ENCODE measurements at places on chromosomes 7 and 10.

- DNase-seq, result peak; percentile 10
Measured at GRCh38 chr10:121096617-121097431, 245.7 kb downstream of the WDR11 start.

DNA sequence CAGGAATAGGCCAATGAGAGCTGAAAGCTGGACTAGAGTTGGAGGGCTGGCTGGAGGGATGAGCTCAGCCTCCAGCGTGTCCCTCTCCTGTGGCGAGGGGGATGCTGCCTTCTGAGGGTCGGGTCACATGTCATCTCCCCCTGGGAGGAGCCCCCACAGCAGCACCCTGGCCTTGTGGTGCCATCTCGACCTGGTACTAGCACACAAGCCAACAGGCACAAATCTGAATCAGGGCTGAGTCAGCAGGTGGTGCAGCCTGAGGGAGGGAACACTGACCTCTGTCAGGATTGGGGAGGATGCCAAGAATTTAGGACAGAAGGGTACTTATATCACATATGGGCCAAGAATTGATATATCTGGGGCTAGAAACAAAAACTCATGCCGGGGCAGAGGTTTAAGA is 280.4 kb downstream of the CELF2 start:
- no peak for DNase-seq

- peak; percentile 50 for DNase-seq
Measured at GRCh38 chr7:13047061-13047460, 359.6 kb downstream of the ARL4A start.

DNA sequence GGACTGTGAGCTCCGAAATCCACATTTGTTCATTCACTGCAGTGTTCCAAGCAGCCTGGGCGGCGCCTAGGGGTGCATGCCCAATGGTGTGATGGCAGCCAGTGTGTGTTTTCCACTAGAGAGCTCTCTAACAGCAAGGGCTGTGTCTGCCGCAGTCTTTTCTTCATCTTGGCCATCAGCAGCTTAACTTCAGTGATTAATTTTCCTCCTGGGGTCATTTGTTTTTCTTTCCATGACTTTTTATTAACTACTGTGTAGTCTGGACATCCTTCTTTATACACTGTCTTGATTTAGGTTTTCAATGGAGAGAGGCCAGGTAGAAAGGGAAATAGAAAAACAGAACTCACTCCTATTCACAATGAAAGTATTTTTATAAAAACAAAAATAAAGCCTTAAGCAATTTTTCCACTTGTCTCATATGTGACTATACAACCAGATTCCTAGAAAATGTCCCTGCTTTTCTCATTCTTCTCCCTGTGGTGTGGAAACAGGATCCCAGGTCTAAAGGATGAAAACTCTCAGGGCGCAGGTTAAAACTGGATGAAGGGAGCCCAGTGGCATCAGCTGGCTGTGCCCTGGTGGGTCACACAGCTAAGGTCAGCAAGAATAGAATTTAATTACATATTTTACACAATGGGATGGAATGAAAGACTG is 176.8 kb downstream of the PKD1L1 start:
- DNase-seq, result peak; percentile 77

DNA sequence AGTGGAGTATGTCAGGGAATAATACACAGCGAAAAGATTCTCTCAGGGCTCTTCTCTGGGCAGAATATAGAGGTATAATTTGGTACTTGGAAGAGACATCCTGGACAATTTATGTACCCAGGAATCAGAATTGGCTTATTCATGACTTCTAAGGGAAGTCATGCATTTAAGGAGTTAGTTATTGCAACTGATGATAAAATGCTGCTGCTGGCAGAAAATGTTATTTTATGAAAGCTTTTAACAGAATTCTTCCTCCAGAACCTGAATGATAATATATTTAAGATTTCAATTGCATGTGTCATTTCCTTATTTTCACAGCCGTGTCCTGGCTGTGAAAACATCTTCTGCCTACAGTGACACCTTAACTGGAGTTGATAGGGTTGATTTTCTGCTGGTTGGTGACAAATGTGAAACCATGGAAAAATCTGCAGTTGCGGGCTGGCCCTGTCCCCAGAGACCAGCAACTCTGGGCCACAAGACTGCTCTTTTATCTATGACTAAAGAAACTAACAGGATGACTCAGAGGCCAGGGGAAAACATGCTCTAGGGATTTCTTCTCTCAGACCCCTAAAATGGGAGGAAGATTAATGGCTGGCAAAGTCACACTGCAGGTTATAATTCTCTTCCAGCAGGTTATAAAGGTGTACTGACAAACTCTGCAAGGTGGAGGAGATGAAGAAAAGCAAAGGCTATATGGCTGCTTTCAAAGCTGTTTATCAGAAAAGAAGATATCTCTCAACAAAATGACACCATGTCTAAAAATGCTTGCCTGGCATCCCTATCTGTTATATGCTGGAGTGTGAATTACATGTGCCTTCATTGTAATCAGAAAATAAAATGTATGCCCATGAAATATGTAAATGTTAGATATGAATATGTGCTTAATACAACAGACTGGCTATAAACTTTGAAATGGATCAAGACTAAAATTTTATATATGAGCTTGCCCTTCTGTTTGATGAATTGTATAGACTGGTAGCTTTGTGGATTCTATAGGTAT is 12.1 kb upstream of the TRUB1 start:
- DNase-seq, result peak; percentile 22

DNA sequence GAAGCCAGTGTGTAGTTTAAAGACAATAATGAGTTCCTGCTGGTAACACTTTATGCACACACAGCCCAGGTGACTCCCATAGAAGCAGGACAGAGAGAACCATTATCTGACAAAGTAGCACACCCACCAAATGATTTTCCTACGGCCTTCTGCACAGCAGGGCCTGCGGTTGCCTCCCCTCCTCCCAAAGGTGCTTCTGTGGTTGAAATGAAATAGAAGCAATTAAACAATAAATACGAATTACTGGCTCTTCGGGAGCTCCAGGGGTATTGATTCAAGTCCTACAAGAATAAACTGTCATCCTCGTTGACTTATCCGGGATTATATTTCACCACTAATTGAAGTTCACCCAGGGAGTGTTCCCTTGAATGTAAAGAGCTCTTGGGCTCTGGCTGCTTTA is 172.1 kb downstream of the ACTR3B start:
- DNase-seq, result no peak

GRCh38 chr10:88765816-88766215 is 6.0 kb downstream of the LIPN start:
- DNase-seq, result no peak

DNA sequence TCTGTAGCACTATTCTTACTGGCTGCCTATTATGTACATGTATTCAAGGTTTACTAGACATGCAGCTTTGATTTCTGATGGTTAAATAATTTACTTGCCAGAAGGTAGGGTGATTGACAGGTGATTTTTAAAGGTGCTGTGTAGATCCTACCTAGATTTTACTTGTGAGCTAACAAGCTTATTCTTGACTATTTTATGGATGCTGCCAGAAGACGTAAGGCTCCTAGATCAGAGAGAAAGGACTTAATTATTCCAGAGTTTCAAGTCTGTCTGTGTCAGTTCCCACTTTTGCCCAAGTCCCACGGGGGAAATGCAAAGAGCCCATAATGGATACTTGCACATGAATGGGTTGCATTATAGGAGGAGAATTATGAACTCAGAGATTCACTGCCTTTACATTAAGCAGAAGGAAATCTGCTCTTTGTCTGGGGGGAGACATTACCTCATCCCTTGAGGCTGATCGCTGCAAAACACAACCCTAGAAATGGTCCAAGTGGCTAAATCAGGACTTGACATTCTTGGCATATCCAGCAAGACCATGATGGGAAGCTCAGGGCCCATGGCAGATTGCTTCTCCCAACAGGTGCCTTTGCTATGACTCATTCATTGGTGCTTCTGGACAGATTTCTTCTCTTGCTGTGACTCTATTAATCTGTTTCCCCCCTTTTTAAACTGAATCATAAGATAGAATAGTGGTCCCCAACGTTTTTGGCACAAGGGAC is 32.1 kb downstream of the GPR158 start:
- no peak for DNase-seq

DNA sequence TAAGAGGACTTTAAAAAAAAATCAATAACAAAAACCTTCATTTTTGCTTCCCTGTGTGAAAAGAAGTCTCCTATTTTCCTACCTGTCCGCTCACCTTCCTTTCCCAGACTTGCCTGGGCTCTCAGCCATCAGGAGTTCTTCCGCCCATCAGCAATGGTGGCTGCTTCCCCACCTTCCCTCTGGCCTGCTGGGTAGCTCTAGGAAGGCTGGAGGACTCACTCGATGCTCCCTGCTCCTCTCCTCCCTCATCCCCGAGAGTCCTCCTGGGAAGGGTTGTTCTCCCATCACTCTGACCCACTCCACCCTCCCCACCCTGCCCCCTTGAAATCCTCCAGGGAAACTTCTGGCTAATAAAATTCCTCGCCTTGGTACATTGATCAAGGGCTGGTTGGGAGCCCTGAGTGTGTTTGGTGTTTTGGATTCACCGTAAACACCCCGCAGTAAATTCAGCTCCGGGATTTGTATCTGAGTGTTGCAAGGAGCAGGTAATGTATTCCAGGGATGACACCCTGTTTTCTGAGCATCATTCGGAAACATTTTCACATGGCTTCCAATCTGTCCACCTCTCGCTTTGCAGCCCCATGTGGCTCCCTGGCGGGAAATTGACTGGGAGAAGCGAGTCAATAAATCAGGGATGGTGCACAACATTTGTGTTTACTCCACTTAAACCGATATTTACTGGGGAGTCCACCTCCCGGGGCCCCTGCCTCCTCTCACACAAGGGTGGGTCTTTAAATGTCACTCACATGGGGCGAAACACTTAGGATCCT is 126.4 kb upstream of the SDK1 start:
- peak; percentile 20 for DNase-seq

DNA sequence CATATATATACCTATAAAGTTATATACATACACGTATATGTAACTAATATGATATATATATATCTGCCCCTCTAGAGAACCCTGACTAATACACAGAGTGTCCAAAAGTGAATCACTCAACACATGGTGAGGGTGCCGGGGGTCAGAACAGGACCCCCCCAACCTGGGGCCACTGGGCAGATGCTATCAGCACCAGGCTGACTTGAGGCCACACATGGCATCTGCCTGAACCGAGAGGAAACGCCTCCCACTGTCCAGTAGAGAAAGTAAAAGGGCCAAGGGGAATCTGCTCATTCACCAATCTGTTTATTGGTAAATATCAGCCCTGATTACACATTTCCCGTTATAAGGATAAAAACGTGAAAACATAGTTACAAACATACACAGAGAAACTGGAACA is 218.3 kb downstream of the PTPRN2 start:
- no peak for DNase-seq

- no peak for DNase-seq
Measured at GRCh38 chr7:145123502-145123901, 287.6 kb upstream of the TPK1 start.

- DNase-seq, result no peak
Measured at GRCh38 chr10:132237871-132238270, 51.1 kb downstream of the DPYSL4 start.

GRCh38 chr10:100909501-100910263 is 3.1 kb upstream of the SLF2 start:
- no peak for DNase-seq

DNA sequence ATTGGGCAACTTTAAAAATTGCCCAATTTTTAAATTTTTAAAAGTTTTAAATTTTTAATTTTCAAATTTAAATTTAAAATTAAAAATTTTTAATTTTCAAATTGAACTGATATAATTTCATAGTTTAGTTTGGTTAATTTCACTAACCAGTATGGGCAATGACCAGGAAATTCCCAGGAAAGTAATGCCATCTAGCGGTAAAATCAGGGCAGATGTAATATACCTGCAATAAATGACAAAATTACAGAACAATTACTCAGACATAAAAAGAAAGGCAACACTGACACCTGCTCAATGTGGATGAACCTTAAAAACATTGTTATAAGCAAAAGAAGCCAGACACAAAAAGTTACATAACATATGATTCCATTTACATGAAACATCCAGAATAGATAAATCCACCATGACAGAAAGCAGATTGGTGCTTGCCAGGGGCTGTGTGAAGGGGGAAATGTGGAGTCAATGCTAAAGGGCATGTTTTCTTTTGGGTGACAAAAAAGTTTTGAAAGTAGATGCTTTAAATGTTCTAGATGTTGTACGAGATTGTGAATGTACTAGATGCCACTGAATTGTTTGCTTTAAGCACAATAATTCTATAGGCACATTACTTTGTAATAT is 28.6 kb upstream of the SLC16A12 start:
- peak; percentile 45 for DNase-seq

- peak; percentile 78 for DNase-seq
Measured at GRCh38 chr7:44796034-44796503, 412 bp upstream of the PPIA start.

DNA sequence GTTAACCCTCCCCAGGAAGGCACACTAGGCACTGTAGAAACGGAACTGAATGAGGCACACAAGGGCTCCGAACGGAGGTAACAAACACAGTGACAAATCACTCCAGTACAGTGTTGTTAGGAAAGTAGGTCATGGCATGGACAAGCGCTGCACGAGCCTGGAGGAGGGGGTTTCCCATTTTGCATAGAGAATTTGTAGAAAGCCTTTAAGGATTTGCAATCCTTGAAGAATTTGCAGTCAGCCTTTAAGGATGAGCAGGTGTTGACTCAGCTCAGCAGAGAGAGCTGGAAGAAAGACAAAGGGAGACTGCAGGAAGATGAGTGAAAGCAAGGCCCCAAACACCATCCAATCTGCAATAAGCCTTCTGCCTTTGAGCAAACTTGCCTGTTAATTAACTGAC is 51.1 kb upstream of the PPP1R3C start:
- no peak for DNase-seq

- DNase-seq, result no peak
Measured at GRCh38 chr7:117775801-117776200, 97.4 kb downstream of the CTTNBP2 start.

DNA sequence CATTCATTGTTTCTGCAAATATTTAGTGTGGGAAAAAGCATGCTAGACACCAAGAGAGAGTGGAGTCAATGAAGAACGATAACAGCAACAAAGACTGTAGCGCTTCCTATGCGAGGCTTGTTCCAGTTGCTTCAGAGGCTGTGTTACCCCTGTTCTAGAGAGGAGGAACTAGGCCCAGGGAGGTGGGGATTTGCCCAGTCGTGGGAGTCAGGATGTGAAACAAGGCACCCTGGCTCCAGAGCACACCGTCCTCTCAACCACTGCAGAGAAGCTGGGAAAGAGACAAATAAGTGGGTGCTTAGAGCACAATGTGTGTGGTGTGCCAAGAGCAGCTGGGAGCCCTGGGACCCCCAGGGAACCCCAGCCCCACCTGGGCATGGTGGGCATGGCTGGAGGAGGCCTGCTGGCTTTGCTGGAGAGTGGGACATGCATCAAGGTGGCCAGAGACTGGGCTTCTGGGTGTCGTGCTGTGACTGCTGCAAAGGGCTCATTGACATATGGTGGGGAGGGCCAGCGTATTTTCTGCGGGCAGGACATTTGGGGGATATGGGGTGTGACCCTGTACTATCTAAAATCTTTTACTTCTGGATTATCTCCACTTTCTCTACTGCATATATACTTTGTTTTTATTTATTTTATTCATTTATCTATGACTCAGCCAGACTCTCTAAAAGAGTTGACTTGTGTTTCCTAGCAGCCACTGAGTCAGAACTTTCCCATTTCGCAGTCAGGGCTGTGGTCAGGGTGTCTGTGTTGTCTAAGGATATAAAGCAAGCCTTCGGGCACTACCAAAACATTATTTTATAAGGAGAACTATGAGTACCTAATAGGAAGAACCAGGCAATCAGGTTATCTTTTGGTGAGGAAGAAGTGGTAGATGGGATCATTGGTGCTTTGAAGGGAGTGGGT is 95.4 kb downstream of the TCF7L2 start:
- no peak for DNase-seq

All from SK-MEL-5 (cell line).